Upper lobe of left lung (tissue), 6 donors: ENCODE measurements at places on chromosomes 12 and 14. TPM values are rescaled to one million over a fixed set of nuclear protein-coding genes. Genes with fewer than 3 reads are reported as not detected.

Gene SPX
- total RNA-seq, result not detected

Gene ZDHHC22
- not detected for total RNA-seq

- DNase-seq, result no peak
These were observed 8.0 kb downstream of the PTPN21 start for GRCh38 chr14:88546621-88547385.

Gene RIMKLB
- total RNA-seq, result 25.2 TPM
